CD4-positive, CD25-positive, alpha-beta regulatory T cell (primary cell): ENCODE measurements at places on chromosomes 7 and 10. TPM values are rescaled to one million over a fixed set of nuclear protein-coding genes. Genes with fewer than 3 reads are reported as not detected.

ADAM22 gene
- 1.2 TPM for total RNA-seq

LDB3 gene
- total RNA-seq = not detected

GRCh38 chr7:77536017-77536412 lies 1.1 kb upstream of the PTPN12 start:
- DNase-seq = no peak

GRCh38 chr10:35926846-35927245 lies 284.8 kb upstream of the FZD8 start:
- DNase-seq = no peak

- DNase-seq = no peak
Observed at GRCh38 chr7:93016681-93017381, 100.9 kb downstream of the SAMD9 start.

DNA sequence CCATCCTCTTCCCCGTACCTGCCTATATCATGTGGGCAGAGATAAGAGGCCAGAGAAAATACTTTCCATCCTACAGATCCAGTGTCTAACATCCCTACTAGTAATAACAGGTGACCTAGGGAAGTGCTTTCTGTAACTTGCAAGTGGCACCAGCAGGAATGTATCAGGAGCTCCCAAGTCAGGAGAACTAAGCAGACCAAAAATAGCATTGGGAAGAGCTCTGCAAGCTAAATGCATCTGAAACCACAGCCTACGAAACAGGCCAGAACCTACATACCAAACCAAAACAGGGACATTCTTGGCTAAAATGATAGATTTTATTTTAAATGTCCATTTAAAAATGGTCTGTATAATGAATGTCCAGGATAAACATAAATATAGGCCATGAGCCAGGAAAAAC lies 680.8 kb downstream of the PHTF2 start:
- no peak for DNase-seq
